Germinal center (tissue), 1 donor: ENCODE measurements at places on chromosomes 2 and 18.

- DNase-seq, result no peak
Observed at GRCh38 chr18:58793361-58793760, 71.3 kb upstream of the ZNF532 start.

DNA sequence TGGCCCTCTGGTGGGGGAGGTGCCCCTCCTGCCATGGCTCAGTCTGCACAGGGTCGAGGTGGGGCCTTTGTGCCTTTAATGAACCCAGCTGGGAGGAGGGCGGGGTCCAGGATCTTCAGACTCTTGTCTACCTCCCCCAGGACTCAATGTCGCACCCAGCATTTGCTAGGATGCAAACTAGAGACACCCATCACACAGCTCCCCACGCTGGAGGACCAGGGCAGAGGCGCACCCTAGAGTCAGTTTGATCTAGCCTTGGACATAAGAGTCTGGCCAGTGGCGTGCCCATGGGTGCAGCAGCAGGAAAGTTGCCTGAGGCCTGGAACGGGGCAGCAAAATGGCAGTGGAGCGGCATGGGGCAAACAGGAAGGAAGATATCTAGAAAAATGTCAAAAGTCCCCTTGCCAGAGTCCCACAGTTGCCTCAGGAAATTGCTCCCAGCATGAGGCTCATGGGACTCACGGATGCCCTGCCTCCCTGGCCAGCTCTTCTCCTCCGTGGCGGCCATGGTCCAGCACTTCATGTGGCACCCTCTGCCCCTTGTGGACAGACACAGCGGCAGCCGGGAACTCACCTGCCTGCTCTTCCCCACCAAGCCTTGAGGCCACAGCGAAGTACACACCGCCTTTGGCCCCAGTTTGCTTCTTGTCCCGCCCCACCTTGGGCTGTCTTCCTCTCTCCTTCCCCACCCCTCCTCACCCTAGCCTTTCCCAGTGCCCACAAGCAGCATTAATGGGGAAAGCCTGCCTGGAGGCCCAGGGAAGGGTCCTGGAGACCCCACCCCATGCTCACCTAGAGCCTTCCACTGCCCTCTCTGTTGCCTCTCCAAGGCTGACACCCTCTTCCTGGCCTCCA is 17.7 kb downstream of the SH2D6 start:
- DNase-seq, result no peak

DNA sequence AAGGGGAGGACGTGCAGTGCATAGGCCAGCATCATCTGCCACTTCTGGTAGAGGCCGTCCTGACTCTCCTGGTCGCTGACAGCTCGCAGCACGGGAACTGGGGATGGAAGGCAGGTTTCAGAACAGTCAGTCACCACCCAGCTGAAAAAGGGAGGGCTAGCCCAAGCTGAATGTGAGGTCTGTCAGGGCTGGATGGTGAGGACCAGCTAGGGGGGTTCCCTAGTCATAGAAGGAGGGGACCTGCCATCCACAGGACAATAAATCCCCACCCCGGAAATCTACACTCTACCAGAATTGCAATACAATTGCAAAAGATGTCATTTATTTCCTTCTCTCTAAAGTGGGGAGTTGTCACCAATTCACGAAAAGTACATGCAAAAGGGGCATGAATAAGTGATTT is 15.8 kb downstream of the ABCG5 start:
- no peak for DNase-seq

DNA sequence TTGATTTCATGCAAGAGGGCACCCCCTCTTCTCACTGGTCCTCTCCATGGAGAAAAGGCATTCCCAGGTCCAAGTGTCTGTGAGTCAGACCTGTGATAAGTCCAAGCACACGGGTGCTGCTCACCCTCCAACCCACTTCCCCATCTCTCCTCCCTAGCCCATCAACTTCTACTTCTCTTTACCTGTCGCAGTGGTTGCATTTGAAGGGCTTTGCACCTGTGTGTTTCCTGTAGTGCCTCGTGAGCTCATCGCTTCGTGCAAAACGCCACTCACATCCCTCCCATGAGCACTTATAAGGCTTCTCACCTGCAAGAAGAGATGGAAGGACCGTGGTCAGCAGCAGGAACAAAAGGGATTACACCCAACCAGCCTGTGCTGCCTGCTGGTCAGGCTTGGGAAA is 77.5 kb downstream of the KLF7 start:
- DNase-seq, result no peak

DNA sequence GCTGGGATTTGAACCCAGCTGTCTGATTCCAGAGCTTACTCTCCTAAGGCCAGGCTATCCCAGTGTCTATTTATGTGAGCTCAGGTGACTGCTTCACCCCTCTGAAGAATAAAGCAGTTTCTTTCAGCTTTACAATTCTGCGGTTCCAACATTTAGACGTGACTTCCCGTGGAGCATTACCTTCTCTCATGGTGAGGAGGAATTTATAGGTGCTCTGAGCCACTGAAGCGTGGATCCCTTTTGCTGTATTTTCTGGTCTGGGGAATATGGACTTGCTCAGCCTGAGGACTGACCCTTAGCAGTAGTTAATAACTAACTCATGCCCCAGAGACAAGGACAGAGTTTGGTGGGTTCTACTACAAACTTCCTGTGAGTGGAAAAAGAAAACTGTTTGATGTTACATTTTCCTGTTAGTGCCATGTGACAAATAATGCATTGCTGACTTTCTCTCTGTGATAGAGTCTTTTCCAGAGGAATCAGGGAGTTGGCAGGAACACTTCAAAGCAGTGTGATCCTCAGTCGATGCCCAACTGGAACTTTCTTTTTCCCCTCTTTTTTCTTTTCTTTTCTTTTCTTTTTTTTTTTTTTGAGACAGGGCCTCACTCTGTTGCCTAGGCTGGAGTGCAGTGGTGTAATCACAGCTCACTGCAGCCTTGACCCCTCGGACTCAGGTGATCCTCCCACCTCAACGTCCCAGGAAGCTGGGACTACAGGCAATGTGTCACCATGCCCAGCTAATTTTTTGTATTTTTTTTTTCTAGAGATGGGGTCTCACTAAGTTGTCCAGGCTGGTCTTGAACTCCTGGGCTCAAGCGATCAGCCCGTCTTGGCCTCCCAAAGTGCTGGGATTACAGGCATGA is 21.9 kb downstream of the CASP10 start:
- DNase-seq, result no peak

DNA sequence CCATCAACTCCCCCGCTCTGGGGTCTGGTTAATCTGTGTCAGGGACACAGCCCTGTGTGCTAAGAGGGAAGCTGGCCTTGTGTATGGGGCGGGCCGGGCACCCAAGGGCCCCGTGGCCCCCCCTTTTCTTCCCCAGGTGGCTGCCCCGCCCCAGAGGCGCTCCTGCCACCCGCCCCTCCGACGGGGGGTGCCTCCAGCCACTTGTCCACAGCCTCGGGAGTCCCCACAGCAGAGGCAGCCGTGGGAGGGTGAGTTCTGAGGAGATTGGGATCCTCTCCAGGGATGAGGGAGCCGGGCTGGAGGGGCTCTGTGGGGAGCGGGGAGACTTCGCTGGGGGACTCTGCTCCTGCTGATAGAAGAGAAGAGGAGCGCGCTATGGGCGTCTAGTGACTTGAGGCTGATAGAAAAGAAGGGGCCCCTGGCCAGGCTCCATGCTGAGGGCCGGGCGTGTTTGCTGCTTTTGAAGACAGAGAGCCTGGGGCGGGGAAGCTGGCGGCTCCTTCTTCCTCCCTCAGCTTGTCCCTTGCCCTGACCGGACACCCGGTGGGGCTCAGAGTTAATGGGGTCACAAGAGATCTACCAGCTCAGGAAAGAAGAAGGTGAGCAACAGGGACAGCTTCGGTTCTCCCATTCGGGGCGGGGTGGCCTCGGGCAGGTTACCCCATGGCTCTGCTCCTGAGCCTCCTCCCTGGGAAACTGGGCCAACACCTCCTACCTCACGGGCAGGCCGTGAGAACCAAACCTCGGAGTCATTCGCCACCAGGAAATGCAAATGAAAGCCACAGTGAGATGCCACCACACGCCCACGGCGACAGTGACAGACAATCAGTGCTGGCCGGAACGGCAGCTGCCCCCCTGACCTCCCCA is 89.4 kb upstream of the TAF1B start:
- no peak for DNase-seq

DNA sequence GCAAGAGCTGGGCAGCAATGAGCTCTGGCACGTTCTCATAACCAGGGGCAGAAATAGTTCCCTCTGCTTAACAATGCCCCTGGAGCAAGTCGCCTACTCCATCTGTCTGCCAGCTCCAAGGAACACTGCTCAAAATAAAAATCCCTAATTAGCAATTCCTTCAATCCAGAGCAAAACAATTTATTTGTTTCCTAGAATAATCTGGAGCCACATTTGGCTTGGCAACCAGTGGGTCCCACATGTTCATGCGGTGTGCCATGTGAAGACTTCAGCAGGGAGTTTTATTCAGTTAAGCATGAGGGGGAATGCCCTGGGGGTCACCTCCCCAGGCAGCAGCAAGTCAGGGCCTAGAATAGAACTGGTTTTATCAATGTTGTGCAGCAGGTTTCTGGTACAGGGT is 7.6 kb upstream of the EGR4 start:
- DNase-seq, result no peak

DNA sequence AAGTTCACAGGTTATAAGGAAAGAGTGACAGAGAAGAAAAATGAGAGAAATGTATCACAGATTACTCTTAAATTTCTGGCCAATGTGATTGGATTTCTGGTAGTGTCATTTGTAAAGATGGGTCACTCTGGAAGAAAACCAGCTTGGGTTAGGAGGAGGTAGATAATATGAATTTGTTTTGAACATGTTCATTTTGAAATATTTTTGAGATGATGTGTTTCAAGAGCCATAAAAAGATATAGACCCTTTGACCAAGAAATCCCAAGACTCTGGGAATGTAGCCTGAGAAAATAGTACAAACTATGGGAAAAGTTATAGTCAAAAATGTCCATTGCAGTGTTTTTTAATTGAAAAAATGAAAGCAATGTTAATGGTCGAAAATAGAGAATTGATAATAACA is 70.7 kb downstream of the CALCRL start:
- DNase-seq, result no peak

DNA sequence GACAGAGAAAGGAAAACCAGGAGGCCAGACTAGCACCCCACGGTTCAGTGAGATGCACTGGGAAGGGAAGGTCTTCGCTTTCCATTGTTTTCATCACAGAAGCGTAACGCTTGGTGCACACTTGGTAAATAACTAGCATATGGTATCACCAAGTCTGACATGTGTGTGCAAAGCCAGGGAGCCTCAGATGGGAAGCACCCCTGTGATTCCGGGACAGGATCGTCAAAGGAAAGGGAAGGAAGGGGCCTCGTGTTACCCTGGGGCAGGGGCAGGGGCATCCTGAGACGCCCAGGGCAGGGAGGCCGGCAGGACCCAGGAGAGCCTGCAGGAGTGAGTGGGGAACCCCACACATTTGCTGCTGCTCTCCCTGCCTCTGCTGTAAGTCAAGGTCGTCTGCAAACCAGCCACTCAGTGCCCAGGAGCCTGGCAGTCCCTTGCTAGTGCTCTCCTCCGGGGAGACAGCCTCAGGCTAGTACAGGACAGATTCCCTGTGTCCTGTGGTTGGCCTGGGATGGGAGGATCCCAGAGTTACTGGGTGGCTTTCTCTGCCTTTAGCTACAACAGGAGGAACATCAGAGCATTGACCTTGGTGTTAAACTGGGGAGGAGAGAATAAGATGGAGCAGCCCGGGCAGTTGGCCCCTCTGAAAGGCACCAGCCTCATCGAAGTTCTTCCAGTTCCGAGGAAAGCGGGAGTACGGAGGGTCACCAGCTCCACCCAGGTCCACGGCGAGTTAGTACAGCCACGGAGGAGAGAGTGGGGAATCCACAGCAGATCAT is 192.5 kb downstream of the NDUFA10 start:
- DNase-seq, result no peak

GRCh38 chr2:64985447-64985846 is 3.8 kb upstream of the SLC1A4 start:
- DNase-seq, result no peak

DNA sequence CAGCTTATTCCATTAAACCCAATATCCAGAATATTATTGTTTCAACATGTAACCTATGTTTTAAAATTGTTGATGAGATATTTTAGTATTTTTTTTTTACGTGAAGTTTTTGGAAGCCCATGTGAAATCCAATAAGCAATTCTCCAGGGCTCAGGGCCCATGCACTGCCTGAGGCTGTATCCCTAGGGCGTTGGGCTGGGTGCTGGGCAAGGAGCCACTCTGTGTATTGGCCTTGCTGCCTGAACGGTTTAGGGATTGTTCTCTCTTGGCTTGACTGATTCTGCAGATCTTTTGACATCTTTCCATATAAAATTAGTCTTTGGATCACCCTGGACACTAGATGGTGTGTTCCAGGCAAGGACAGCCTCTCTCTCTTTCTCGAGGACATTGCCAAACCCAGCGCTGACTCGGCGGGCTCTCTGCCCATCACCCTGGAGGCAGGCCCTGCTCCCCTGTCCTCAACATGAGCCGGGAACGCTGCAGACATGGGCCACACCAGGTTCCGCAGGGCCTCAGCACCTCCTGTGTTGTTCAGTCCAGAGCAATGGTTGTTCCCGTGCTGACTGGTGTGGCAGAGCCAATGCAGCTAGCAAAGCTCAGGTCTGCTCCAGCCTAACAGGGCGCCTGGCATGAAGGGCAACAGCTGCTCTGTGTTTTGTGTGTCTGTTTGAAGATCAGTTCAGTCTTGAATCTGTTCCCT is 163.0 kb downstream of the SEPTIN10 start:
- DNase-seq, result no peak
